ENCODE measurements at places on chromosomes 12 and 14.

DNA sequence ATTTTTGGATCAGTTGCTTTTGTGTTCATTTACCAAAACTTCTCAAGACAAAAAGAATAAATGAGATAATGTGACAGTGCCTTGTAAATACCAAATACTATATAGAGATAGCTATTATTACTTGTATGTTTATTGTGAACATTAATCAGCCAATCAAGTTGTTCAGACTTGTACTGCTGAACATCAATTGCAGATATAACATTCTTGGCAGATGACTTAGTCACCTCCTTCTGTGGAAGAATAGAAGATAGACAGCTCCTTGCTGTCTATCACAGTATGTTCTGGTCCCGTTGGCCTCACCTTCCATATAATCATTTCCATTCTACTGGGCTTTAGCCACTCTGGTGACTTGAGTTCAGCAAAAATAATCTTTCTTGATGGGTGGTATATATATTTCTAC, 30.1 kb downstream of the PSEN1 start:
- no peak for DNase-seq

- no peak for DNase-seq
Measured at GRCh38 chr14:24243336-24243836, 963 bp upstream of the TINF2 start.

- DNase-seq: no peak
Measured at GRCh38 chr12:100166232-100166631, 23.6 kb upstream of the BLTP3B start.

DNA sequence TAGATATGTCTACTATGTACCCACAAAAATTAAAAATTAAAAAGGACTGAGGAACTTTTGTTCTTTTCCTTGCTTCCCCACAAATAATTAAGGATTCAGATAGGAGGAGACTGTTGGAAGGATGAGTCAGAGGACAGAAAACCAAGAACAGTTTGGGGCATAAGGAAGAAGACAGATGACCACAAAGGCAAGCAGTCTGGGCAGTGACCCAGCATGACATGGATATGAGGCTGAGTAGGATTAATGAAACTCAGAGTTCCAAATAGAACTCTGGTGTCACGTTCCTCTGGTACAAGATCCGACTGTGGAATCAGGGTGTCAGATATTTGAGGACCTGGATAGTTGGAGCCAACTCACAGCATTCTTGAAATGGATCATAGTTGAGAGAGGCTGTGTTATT, 89.3 kb upstream of the SLC38A4 start:
- peak; percentile 9 for DNase-seq

Measured in suppressor macrophage (primary cell).